ENCODE measurements at places on chromosomes 7 and 10.

- no peak for DNase-seq
These were observed 57.2 kb upstream of the SMNDC1 start for GRCh38 chr10:110361800-110362456.

DNA sequence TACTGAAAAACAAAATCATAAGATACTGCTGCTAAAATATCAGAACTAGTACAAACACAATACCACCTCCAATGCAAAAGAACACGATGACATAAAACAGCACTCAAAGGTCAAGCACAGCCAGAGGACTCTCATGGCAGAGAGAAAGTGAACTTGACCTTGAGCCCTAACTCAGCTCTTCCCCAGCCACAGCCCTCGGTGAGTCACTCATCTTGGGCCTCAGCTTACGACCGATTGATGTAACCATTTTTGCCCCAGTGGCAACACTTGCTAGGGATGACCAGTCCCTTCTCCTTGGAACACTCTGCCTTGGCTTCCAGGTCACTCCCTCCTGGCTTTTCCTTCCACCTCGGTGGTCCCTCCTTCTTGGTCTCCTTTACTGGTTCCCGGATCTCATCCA is 77.8 kb downstream of the JAZF1 start:
- DNase-seq, result no peak

GRCh38 chr7:50047716-50048115 is 45.3 kb downstream of the ZPBP start:
- DNase-seq, result no peak

- no peak for DNase-seq
These were observed 117.8 kb downstream of the TES start for GRCh38 chr7:116328161-116328560.

DNA sequence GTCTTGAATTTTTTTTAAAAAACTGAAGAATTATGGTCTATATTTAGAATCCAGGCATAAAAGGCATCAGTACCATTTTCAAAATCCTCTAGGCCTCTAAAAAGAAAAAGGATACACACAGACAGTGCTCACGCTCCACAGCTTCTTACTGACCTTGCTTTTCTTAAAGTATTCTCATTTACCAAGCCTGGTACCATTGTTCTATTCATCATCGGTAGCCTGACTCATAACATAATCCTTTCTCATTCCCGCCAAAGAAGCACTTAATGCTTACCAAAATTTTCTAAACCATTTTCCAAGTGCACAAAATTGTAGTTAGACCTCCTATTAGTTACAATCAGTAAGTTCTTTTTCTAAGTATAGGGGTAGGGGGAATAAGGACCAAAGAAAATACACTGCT is 54.6 kb downstream of the ATE1 start:
- DNase-seq, result no peak

GRCh38 chr7:13551503-13551902 is 438.0 kb downstream of the ETV1 start:
- no peak for DNase-seq

GRCh38 chr7:23332910-23333612 is 33.9 kb downstream of the MALSU1 start:
- DNase-seq, result no peak

DNA sequence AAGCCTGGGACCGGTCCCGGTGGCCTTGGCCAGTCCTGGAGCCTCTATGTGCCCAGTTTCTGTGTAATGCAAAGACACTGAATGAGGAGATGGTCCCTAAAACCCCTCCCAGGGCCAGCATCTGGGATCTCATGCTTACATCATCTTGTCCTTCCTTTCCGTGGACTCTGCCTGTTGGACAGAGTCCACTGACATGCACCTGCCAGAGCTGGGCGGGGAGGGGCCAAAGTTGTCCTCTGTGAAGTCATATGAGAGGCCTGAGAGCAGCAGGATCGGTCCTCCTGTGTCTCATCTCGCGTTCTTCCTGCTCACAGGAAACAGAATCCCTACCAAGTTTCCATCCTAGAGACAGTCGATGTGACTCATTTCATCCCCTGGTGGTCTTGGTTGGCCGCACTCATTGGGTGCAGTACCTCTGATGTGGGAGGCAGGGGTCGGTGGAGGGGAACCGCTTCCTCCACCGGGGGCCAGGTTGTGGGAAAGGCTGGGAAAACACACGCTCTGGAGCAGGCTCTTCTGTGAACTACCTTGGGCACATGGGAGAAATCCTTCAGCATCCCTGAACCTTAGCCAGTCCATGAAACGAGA is 389.6 kb upstream of the PODXL start:
- no peak for DNase-seq

GRCh38 chr10:70378122-70378521 is 4.3 kb downstream of the LRRC20 start:
- no peak for DNase-seq

- no peak for DNase-seq
These were observed 406.1 kb upstream of the AUTS2 start for GRCh38 chr7:69192134-69192533.

DNA sequence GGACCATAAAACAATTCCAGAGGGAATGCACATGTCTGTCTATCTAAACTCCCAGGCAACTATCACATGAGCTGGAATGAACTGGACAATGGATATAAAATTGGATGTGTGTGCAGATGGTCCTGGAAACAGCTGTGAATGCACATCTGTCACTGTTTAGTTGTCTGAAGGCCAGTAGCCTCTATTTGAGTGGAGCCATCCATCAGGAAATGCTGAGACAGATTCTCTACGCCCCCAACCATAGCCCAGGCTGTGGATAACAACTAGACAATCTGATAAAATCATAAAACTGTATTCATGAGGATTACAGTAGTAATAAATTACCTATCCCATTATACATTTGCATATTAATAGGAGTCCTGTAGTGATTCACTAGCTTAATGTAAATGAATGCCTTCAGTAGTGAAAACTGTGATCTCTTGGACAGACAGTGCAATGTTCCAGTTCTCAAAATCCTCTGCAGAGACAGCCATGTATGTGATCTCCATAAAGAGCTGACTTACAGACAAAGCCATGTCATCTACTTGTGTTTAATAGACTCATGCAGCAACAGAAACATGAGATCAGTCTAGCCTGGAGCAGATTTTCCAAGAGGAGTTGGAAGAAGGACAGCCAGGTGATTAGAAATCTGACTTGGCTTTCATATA is 907.6 kb downstream of the KCNMA1 start:
- no peak for DNase-seq

DNA sequence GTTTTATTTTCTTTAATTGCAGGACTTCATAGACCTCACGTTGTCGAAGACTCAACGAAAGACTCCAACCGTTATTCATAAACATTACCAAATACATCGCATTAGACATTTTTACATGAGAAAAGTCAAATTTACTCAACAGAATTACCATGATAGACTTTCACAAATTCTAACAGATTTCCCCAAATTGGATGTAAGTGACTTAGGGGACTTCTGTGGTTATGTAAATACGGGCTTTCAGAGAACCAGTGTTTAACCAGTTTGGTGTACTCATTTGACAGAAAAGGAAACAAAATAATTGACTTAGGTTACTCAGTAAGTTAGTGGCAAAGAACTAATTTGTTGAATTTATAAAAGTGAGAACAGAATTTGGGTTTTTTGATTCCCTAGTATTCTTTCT is 4.2 kb downstream of the GTPBP4 start:
- DNase-seq, result no peak

DNA sequence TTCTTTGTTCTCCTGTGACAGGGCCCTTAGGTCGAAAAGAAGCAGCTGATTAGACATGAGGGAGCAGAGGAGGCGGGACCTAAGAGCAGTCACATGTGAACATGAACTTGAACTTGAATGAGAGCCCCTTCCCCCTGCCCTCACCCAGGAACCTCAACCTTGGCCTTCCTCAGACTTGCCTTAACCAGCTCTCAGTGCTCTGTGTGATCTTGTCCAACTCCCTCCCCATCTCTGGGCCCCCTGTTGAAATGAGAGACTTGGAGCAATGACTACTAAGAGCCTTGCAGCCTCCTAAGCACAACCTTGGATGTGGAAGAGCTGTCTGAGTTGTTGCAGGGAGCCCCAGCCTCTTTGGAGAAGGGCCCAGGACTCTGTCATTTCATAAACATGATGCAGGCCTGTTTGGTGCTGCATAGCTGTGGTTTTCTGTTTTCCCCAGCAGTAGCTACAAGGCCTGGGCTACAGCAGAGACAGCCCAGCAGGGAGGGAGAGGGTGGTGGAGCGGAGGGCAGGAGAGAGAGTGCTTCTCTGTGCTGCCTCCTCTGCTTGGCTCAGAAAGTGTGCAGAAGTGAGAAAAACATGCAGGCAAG is 123.9 kb upstream of the ZMIZ1 start:
- no peak for DNase-seq

- no peak for DNase-seq
These were observed 87.4 kb upstream of the TNS3 start for GRCh38 chr7:47669178-47669891.

DNA sequence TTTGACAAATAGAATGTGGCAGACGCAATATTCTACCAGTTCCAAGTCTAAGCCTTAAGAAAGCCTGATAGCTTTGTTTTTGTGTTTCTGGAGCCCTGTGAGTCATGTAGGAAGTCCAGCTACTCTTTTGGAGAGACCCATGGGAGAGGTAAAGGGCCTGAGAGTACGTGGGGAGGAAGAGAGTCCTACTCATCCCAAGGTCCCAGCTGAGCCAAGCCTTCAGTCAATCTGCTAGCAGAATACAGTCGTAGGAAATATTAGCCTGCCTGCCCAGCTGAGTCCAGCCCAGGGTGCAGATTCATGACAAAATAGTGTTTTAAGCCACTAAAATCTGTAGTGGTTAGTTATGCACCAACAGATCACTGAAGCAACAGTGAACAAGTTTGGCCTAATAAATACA is 9.0 kb upstream of the GNA12 start:
- DNase-seq, result no peak

DNA sequence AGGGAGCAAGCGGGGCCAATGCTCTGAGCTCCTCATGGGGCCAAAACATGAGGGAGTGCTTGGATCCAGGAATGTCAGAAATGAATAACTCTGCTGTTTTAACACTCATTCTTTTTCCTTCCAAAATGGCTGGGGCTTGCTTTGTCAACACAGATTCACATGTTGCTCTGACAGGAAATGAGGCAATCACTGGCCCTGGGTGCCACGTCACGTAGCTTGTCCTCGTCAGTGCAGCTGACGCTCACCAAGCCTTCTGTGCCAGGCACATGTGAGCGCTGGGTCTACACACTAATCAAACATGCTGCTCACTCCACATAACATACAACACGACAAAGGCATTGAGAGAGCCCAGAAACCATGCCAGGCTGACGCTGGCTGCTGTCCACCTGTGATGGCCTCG is 198.9 kb downstream of the WDR37 start:
- DNase-seq, result no peak

DNA sequence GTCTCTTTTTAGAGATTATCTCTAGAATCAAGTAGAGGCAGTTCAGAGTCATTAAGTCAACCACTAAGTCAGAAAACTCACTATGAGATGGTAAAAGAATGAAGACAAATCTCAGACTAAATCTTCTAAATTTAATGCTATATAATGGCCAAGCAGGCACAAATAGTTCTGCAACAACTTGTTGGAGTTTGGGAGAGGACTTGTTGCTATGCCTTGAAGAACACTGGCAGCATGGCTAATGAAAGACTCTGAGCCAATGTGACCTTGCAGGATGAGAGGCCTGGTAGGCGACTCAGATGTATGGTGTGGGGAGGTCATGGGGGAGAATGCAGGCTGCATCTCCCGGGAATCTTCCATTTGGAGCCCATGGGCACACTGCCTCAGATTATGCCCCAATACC is 128.7 kb downstream of the C1GALT1 start:
- no peak for DNase-seq

DNA sequence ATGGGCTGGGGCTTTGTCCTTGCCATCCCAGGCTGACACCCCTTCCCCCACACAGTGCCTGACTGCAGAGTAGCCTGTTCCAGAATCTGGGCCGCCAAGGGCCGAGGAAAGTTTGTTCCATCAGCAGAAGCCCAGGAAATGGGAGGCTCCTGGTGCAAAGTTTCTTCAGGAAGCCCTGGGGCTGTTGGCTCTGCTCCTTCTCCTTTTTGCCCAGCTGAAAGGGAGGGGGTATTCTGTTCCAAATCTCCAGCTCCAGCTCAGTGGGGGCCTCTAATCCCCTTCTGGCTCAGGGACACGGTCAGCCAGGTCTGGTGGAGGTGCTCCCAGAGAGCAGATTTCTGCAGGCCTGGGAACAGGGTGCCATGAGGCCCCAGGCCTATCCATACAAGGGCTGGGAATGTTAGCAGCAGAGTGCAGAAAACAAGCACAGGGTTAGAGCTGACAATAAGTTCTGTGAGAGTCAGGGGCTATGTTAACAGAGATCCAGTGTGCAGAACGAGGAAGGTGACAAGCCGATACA is 399.5 kb downstream of the RPS24 start:
- DNase-seq, result no peak

DNA sequence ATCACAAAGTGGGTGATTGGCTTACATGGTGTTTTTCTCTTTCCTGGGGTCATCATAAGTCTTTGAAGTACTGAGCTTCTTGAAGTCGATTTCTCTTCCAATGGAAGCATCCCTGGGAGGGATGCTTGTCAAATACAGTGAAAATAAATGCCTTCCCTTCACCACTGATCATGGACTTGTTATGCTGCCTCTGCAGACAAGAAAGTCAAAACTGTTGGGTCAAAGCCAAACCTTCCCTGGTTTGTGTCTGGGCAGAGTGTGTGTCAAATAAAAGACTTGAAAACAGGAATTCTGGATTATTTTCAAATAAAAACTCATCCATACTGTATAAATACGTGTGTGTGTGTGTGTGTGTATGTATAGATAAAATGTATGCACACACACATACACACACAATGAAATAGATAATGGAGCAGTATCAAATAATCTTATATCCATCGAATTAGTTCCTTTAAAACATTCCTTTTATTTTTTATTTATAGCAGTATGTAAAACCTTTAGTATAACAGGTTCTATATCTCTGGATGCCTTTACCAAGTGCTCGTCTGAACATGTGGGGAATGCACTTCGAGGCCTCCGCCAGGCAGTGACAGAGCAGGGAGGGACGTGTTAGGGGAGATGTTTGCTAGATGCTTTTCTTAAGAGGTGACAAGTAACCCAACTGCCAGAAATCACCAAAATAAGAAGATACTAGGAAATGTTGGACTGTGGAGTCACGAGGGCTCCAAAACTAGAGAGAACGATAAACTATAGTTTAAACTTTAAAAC is 27.2 kb upstream of the WNT16 start:
- DNase-seq, result no peak

- DNase-seq, result peak; percentile 43
These were observed at the start of gene ZNF804B for GRCh38 chr7:88759230-88760135. TSS of gene ZNF804B (plus strand) at chr7:88759700. CDS start at chr7:88759977, 277 bp downstream.

- DNase-seq, result no peak
These were observed 1.6 kb downstream of the CCDC71L start for GRCh38 chr7:106659166-106659962.

GRCh38 chr7:47540387-47541350 is 41.2 kb downstream of the TNS3 start:
- DNase-seq, result no peak

GRCh38 chr7:9603291-9603690 is 1169.9 kb downstream of the NXPH1 start:
- no peak for DNase-seq

DNA sequence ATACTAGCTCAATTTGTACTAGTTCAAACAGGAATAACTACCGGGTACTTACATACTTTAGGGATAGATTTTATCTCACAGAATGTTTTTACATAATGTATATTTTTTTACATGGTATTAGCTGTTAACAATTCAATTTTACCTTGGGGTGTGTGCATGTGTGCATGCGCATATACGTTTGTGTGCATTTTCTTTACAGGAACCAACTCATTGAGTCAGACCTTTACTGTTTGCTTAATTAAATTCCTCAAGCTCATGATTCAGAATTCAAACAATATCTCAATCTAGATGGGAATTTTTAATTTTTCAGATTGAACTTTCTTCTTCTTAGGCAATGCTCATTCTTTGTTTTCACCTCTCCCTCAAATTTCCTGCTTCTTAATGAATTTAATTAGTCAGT is 24.7 kb upstream of the WASL start:
- DNase-seq, result no peak

GRCh38 chr7:8442051-8442813 is 8.8 kb downstream of the NXPH1 start:
- no peak for DNase-seq
